ENCODE measurements at places on chromosomes 5 and 9.

GRCh38 chr5:25975885-25976284 lies 1062.5 kb downstream of the CDH9 start:
- DNase-seq, result no peak

DNA sequence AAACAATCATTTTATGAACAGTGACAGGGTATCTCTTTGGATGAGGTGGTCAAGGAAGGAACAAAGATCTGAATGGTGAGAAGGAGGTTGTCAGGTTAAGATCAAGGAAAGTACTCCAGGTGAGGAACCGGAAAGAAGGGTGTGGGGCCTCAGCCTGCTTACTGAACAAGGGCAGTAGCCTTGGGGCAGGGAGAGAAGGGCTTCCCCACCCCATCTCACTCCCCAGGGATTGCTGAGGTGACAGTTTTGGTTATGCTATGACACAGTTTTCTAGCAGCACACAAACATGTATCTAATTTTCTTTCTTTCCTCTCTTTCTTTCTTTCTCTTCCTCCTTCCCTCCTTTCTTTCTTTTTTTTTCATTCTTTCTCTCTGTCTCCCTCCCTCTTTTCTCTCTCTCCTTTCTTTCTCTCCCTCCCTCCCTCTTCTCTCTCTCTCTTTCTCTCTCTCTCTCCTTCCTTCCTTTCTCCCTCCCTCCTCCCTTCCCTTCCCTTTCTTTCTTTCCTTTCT lies 4.1 kb upstream of the HDHD3 start:
- no peak for DNase-seq

DNA sequence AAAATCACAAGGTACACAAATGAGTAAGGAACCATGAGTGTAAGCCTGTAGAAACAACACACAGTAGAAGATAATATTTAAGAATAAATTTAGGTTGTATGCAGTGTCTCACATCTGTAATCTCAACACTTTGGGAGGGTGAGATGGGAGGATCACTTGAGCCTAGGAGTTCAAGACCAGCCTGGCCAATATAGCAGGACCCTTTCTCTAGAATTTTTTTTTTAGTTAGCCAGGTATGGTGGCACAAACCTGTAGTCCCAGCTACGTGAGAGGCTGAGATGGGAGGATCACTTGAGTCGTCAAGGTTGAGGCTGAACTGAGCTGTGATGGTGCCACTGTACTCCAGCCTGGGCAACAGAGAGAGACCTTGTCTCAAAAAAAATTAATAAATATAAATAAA lies 401.2 kb upstream of the RORB start:
- DNase-seq, result no peak

GRCh38 chr5:18091758-18092157 lies 457.5 kb downstream of the TAF11L14 start:
- DNase-seq, result no peak

DNA sequence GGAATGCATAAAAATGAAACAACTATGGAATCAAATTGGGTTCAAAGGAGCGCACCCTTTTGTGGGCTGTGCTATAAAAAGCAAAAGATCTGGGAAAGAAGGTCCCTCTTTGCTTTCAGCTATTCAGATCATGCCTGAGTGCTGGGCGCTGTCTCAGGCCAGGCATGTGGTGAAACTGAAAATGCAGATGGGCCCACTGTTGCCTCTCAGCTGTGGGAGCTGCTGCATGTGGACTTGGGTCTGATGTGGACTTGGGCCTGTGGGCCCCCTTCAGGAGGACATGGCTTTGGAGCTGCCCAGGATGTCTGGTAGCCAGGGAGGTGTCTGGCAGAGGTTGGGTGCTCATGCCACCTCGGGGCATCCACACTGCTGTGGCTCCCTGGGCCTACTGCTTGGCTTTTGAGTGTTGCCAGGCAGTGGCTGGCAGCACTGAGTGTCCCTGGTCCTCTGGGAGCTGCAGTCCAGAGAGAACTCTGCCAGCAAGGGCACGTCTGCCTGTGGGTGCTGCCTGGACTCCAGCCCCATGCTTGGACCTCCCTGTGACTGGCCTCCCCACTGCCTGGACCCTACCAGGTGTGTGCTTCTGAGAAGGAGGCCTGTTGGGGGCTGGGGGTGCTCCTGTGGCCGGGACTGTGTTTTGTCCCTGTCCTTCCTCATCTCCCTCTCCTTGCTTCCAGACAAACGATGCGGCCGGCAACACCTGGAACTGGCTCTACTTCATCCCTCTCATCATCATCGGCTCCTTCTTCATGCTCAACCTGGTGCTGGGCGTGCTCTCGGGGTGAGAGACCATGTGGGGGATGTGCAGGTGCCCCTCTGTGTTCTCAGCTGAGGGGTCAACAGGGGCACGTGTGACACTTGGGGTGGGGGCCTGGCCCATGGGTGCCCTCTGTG lies 74.3 kb downstream of the CACNA1B start:
- DNase-seq, result no peak

- no peak for DNase-seq
These were observed 52.4 kb upstream of the CTXN3 start for GRCh38 chr5:127596501-127596900.

DNA sequence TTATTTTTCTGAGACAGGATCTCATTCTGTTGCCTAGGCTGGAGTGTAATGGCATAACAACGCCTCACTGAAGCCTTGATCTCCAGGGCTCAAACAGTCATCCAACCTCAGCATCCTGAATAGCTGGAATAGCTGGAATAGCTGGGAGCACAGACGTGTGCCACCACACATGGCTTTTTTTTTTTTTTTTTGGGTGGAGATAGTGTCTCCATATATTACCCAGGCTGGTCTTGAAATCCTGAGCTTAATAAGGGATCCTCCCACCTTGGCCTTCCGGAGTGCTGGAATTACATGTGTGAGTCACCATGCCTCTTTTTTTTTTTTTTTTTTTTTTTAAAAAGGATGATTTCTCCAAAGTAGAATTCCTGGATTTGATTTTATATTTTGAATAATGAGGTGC lies 60.7 kb downstream of the NSD1 start:
- no peak for DNase-seq

- DNase-seq, result no peak
These were observed 187.5 kb upstream of the HMHB1 start for GRCh38 chr5:143624465-143624864.

DNA sequence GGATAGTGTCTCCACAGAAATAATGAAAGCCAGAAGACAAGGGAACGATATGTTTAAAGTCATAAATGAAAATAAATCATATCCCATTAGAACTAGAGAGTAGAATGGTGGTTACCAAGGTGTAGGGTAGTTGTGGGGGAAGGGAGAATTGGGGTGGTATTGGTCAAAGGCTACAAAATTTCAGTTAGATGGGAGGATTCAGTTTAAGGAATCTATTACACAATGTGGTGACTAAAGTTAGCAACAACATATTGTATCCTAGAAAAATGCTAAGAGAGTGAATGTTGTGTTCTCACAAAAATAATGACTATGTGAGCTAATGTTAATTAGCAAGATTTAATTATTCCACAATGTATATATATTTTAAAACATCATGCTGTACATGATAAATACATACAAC lies 27.8 kb upstream of the LARP1 start:
- no peak for DNase-seq

- DNase-seq, result no peak
These were observed 168.7 kb downstream of the XRCC4 start for GRCh38 chr5:83246071-83246470.

- DNase-seq, result no peak
These were observed 228.5 kb downstream of the ESM1 start for GRCh38 chr5:54756796-54757402.

DNA sequence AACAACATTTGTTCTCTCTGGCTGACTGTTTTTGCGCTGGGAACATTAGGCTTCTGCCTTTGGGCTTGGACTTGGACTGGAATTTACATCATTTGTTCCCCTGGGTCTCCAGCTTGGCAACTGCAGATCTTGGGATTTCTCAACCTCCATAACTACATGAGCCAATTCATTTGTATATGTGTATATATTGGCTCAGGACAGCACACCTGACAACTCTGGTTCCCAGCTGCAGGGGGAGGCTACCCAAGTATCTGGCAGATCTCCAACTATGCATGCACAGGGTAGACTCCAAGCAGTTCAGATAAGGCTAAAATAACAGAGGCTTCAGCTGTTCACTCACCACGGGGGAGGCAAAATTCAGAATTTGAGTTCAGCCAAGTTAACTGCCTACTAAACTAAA lies 31.6 kb upstream of the F2RL1 start:
- DNase-seq, result no peak

DNA sequence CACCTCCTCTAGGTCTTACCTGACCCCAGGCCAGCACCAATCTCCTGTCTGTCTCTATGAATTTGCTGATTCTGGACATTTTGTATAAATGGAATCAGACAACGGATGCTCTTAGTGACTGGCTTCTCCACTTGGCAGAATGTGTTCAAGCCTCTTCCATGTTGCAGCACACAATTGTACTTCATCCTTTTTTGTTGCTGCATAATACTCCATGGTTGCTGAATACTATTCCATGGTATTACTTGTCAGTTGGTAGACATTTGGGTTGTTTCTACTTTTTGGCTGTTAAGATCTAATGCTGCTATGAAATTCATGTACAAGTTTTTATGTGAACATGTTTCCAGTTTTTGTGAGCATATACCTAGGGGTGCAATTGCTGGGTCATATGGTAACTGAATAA lies 34.3 kb upstream of the FCN1 start:
- DNase-seq, result no peak

DNA sequence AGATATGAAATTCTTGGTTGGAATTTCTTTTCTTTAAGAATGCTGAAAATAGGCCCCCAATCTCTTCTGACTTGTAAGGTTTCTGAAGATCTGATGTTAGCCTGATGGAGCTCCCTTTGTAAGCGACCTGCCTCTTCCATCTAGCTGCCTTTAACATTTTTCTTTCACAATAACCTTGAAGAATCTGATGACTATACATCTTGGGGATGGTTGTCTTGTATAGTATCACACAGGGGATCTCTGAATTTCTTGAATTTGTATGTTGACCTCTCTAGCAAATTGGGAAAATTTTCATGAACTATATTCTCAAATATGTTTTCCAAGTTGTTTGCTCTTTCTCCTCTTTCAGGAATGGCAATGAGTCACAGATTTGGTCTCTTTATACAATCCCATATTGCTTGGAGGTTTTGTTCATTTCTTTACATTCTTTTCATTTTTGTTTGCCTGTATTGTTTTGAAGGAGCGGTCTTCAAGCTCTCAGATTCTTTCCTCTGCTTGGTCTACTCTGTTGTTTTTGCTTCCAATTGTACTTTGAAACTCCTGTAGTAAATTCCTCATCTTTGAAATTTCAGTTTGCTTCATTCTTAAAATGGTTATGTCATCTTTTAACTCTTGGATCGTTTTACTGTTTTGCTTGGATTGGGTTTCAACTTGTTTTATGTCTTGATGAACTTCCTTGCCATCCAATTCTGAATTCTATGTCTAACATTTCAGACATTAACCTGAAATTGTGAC lies 245.2 kb upstream of the TARS1 start:
- no peak for DNase-seq

DNA sequence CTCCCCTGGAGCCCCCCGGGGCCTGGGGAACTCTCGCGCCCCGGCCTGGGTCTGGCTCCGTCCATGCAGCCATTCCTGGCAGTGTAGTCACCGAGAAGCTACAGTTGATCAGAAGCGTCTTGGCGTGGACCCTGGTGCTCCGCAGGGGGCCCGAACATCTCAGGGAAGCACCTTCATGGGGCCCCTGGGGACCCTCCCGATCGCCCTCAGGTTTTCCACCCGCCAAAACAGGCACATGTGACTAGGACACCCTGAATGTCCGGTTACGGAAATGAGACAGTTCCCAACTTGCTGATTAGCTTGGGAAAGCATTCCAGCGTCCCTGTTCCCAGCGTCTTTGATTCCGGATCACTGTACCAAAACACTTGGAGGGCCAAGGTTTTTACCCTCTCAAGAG lies 472 bp downstream of the FBXO4 start:
- DNase-seq, result peak; percentile 11

DNA sequence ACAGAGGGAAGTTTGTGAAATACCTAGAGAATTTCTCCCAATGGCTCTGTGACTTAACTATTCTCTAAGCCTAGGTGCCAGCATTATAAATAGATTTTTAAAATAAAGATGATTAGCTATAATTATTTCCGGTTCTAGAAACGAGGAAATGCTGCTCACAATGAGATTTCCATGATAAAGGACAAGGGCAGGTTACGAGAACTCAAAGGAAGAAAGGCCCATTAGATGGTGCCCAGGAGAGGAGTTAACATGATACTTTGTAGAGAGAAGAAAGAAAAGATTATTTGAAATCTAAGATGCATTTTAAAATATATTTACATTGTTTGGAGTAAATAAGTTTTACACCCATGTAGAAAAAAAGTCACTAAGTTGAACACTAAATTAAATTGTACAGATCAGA lies 538.3 kb upstream of the PTGER4 start:
- DNase-seq, result no peak

- peak; percentile 56 for DNase-seq
These were observed 611.2 kb upstream of the ZNF608 start for GRCh38 chr5:125357660-125358059.

DNA sequence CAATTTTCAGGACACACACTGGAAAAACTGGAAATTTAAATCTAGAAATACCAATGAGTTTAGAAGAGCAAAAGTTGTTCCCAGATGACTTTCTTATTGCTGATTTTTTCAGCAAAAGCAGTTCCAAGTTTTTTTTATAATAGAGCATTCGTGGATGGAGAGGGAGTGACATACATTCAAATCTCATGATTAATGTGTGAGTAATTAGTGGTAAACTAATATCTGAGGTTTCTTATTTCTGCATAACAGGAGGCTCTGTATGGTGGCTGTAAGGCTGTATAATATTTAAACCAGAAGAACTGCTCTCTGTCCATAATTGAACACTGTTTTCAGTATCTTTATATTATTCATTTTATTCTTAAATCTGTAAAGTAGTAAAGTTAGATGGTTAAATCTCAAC lies 25.8 kb downstream of the LYSMD3 start:
- DNase-seq, result no peak

GRCh38 chr5:158159621-158160020 lies 300.7 kb upstream of the CLINT1 start:
- peak; percentile 70 for DNase-seq

DNA sequence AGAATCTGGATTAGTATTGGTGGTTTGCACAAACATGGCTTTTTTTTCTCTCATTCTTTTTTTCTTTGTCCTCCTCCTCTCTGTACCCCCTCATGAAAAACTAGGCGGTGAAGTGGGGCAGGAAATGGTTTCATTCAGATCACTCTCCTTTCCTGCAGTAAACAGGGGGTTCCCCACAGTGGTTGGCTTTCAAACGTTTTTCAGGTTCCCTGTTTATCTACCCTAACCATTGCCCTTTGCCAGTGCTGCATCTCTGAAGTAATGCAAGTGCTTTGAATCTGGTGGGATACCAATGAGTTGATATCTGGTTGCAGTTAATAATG lies 29.8 kb downstream of the NR4A3 start:
- no peak for DNase-seq

- DNase-seq, result no peak
These were observed 88.6 kb downstream of the PPP2R2B start for GRCh38 chr5:146789712-146790653.

DNA sequence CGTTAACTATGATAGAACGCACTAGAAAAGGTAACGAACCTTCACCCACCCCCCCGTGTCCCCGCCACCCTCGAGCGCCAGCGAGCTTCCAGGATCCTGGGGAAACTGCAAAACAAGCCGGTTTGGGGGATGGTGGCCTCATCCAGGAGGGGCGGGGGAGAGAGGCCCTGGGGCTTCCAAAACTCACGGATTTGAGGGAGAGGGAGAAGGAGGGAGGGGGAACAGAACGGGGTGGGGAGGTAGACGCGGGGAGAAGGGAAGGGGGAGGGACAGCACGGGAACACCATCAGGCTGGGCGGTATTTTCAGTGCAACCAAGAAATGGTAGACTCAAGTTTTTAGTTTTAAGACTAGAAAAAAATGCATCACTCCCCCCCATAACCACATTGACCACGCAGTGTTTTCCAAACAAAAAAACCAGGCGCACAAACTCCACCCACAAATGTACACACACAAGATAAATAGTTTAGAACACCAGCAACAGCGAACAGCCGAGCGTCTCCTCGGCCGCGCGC lies 1.4 kb downstream of the NRARP start:
- no peak for DNase-seq
